OCI-LY7 (cell line): ENCODE measurements at places on chromosomes 1 and 21.

DNA sequence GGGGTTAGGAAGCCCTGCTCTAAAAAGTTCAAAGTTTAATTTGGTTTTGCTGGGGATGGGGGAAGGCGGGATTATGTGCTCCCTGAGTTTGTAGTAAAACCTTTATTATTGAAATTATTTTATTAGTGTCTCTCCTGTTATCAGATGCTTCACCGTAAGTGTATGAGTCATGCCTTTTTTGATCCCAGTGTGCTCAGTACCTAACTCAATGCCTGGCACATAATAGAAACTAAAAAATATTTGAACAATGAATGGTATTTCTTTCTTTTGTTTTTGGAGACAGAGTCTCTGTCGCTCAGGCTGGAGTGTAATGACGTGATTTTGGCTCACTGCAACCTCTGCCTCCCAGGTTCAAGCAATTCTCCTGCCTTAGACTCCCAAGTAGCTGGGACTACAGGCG, 6.4 kb downstream of the SNRPE start:
- DNase-seq, result no peak

GRCh38 chr1:41868241-41868998, 50.3 kb downstream of the HIVEP3 start:
- DNase-seq, result peak; percentile 34

GRCh38 chr1:31005198-31005597, 60.3 kb downstream of the PUM1 start:
- no peak for DNase-seq

DNA sequence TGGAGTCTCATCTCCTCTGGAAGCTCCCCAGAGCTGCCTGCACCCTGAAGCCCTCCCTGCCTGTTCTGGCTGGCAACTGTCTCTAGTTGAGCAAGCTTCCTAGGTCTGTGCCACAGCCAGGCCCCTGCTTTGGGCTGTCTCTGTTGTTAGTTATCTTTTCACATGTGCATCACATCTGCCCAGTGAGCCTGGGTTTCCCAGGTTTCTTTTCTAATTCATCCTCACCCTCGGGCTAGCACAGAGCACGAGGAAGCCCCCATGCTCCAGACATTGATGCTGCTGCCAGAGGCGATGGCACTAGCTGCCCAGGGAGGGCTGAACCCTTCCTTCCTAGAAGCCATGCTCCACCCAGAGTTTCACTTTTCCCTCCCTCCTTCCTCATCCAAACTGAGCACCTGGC, 27.2 kb downstream of the RASSF5 start:
- DNase-seq, result no peak

GRCh38 chr1:3599286-3599811, 12.0 kb downstream of the MEGF6 start:
- DNase-seq, result no peak

GRCh38 chr1:117541003-117541402, 64.8 kb upstream of the TENT5C start:
- DNase-seq, result no peak

DNA sequence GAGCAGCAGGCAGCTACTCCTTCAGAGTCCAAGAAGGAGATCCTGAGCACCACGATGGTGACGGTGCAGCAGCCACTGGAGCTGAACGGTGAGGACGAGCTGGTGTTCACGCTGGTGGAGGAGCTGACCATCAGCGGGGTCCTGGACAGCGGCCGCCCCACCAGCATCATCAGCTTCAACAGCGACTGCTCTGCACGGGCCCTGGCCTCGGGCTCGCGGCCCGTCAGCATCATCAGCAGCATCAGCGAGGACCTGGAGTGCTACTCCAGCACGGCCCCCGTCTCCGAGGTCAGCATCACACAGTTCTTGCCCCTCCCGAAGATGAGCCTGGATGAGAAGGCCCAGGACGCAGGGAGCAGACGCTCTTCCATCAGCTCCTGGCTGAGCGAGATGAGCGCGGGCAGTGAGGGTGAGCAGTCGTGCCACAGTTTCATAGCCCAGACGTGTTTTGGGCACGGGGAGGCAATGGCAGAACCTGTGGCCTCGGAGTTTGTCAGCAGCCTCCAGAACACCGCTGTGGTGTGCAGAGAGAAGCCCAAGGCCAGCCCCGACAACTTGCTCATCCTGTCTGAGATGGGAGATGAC, 531.8 kb downstream of the KIF26B start:
- DNase-seq, result no peak

- no peak for DNase-seq
These were observed 59.3 kb downstream of the PACC1 start for GRCh38 chr1:212355230-212355969.

DNA sequence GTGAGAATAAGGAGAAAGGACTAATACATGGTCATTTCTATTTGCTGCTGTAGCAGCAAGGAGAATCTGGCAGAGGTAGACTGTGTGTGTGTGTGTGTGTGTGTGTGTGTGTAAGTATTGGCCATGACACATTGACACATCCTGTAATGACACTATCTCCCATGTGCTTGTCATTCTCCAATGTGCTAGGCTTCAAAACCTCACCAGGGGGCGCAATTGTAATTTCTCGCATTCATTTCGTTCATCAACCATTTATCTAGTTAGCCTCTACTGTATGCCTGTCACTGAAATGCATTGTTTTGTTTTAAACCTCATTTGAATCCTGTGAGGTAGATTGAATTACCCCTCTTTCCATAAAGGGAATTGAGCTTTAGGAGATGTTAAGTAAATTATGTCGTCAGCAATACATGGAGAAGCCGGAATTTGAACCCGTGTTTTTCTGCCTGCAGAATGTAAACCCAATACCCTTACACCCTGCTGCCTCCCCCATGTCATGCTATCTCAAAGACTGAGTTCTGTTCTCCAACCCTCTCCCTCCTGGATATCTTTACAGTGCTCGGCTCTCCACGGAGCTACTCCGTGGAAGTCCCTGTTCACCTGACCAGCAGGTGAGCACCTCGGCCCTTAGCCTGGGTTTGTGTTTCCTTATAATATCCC, 100.8 kb downstream of the UCK2 start:
- DNase-seq, result peak; percentile 67

DNA sequence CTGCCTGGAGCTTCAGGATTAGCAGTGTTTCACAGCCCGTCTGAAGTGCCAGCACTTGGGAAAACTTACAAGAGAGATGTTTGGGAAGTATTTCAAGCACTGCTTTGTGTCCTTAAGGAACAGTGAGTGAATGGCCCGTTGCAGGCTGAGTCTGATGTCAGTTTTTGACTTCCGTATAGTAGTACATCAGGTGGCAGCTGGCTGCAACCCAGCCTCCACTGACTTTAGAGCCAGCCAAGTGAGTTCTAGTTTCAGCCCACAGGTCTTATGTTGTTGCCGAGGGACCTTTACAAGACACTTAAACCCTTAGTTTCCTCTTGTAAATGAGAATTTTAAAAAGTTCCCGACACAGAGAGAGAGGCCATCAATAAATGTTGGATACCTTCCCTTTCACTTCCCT, 35.0 kb downstream of the UCK2 start:
- peak; percentile 27 for DNase-seq

DNA sequence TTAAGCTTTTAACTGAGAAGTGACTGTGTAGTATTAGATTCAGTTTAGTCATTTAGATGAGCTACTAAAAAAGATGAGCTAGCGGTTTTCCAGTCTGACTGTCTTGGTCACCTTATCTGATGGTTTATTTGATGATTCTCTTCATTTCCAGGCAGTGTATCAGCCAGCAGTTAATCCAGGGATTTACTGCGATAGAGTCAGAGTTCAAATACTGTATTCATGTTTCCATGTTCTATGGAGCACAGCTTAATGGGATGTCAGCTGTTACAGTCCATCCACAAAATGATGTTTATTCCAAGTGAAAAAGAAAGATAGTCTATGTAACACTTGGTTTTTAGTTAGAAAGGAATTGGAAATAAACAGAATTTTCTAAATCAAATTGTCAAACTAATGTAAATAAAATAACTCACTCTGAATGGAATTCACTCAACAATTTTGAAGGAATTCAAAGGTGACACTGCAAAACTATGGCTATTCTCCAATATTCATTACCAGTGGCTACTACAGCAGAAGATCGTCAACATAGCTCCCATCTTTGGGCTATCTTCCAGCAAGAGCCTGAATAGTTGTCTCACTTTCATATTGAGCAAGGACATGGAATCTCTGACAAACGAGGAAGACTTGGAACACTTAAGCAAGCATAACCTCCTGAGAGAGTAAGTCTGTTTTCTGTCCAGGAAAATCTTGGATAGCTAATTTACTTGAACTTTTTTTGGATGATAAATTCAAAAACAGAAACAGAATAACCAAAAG, 54.6 kb upstream of the DPT start:
- no peak for DNase-seq

GRCh38 chr1:94646786-94647555, 105.4 kb upstream of the F3 start:
- no peak for DNase-seq

DNA sequence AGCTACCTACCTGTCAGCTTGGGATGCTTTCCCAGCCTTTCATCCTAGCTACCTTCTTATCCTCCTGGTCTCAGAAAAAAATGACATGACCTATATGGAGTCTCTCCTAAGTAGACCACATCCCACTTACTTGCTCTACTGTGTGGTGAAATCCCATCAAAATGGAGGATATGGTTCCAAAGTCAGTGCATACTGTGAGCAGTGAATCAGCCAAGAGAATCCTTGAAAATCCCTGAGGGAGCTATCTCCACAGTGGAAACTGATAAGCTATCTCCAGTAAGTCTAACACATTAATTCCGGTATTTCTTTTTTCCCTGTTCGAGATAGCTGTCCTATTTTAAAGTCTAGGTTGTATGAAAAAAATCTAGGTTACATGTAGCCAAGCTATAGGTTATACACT, 189.7 kb downstream of the FGGY start:
- no peak for DNase-seq

GRCh38 chr1:156832434-156832833, 15.8 kb upstream of the SH2D2A start:
- DNase-seq, result no peak

DNA sequence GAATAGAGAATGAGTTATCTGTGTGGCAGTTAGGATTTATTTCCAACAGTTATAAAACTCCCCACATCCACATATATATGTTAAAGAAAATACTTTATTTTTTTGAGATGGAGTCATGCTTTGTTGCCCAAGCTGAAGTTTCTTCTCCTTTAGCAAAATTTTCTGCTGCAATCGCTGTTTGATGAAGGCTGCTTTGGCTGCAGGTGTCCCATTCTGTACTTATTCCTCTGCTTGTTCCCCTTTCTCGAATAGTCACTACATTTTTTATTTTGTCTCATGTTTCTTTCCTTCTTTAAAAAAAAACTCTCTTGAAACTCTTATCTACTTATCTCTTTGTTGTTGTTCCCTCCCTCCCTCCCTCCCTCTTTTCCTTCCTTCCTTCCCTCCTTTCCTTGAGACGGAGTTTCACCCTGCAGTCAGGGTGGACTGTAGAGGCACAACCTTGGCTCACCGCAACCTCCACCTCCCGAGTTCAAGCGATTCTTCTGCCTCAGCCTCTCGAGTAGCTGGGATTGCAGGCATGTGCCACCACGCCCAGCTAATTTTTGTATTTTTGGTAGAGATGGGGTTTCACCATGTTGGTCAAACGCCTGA, 10.6 kb downstream of the OR2W3 start:
- no peak for DNase-seq

DNA sequence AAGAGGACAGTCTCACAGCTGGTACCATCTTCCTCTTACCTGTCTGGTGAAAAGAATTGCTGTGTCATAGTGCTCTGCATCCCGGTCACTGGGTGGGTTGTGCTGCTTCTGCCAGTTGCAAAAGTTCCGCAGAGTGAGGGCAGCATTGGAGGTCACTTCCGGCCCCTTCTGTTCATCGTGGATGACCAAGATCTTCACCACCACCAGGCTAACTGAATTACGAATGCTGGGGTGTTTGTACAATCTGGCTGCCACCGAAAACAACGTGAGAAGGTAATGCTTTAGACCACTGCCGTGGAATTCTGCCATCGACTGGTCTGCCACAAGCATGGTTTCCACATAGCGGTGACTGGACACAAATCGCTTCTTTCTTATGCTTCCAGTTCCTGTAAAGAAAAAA, 2.9 kb downstream of the ADAMTS1 start:
- no peak for DNase-seq

GRCh38 chr1:112458756-112459155, 50.0 kb upstream of the WNT2B start:
- DNase-seq, result no peak

- DNase-seq, result no peak
These were observed 27.5 kb downstream of the KCNC4 start for GRCh38 chr1:110237386-110238152.

GRCh38 chr1:218479436-218480115, 134.4 kb downstream of the TGFB2 start:
- DNase-seq, result no peak

DNA sequence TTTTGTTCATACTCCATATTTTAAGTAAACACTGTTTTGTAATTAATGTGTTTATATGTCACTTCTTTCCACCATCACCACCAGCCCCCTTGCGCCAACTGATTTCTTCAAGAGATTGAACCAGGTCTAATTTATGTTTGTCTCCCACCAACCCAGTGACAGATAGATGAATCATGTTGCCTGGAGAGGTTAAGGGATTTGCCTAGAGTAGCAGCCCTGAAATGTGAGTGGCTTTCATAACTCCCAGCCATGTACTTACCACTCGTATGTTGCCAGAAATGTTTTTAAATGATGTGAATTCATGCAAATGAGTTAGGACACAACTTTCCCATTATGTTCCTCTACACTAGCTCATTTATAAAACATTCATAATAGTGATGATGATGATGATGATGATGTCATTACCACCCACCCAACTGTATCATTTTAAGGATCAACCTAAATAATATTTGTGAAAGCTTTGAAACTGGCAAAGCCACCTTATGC, 86.9 kb downstream of the LRRC8D start:
- DNase-seq, result no peak

- DNase-seq, result no peak
These were observed 51.5 kb downstream of the CAPN2 start for GRCh38 chr1:223763881-223764280.

DNA sequence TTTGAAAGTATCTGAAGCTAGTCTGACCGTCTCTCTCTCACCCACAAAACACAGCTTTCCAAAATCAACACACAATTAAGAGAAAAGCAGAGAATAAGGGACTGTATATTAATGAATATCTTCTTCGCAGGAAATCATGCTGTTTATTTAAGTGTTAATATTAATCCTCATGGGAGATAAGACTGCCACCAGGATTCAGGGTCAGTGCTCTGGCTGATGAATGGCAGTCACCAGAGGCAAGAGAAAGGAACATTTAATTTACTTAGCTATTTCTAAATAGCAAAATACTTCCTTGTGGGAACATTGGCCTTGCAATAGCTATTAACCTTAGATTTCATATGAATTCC, 2.2 kb downstream of the SCYL3 start:
- DNase-seq, result no peak

GRCh38 chr1:193406901-193407300, 220.5 kb upstream of the B3GALT2 start:
- peak; percentile 77 for DNase-seq

GRCh38 chr21:30487336-30487735, at the start of gene KRTAP19-2:
Gene KRTAP19-2 (minus strand): TSS chr21:30487436. CDS start chr21:30487348, 88 bp downstream.
- no peak for DNase-seq

- DNase-seq, result no peak
These were observed 4.4 kb downstream of the RCSD1 start for GRCh38 chr1:167634435-167634834.

DNA sequence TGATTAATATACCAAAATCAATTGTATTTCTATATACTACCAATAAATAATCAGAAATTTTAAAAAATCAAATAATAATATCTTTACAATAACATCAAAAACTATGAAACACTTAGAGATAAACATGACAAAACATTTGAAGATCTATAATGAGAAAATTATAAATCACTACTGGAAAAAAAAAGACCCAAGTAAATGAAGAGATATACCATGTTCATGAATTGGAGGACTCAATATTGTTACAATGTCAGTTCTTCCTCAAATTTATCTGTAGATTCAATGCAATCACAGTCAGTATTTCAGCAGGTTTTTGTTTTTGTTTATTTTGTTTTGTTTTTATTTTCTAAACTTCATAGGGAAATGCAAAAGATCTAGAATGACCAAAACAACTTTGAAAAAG, 4.2 kb upstream of the ITPKB start:
- no peak for DNase-seq
